Activated CD4-positive, alpha-beta T cell treated with anti-CD3 and anti-CD28 coated beads, Interleukin-2, amount 10 ng/mL, durations not matched to agents 24 days and 14 days (primary cell): ENCODE measurements at places on chromosomes 2 and 18. TPM values are rescaled to one million over a fixed set of nuclear protein-coding genes. Genes with fewer than 3 reads are reported as not detected.

FHOD3 gene
- not detected in 2 replicates for total RNA-seq

SH2D6 gene
- 0.69 and 0.96 TPM in 2 replicates for total RNA-seq

ARHGEF4 gene
- total RNA-seq = 0.07 and 0.31 TPM in 2 replicates

FAP gene
- total RNA-seq = not detected in 2 replicates

TMEM247 gene
- total RNA-seq = not detected in 2 replicates

TPO gene
- total RNA-seq = not detected in 2 replicates

TBC1D8 gene
- 1.3 and 1.4 TPM in 2 replicates for total RNA-seq

SATB2 gene
- total RNA-seq = 0.07 TPM in 1 of 2 replicates, not detected in the other

DOCK10 gene
- total RNA-seq = 137 and 138 TPM in 2 replicates

ATL2 gene
- total RNA-seq = 58.1 and 67.3 TPM in 2 replicates

CROCC2 gene
- not detected in 2 replicates for total RNA-seq

CCBE1 gene
- not detected in 2 replicates for total RNA-seq

EVX2 gene
- not detected in 2 replicates for total RNA-seq

DSG1 gene
- total RNA-seq = not detected in 2 replicates

LBX2 gene
- 0.36 and 0.40 TPM in 2 replicates for total RNA-seq

LOXHD1 gene
- not detected in 2 replicates for total RNA-seq

ELOA2 gene
- not detected in 2 replicates for total RNA-seq

CYTIP gene
- total RNA-seq = 320 and 321 TPM in 2 replicates

DCDC2C gene
- total RNA-seq = not detected in 2 replicates

TNFAIP6 gene
- not detected in 2 replicates for total RNA-seq

DLGAP1 gene
- 0.99 and 1.5 TPM in 2 replicates for total RNA-seq

UBE2F gene
- 115 and 124 TPM in 2 replicates for total RNA-seq

CIB4 gene
- not detected in 2 replicates for total RNA-seq

RNU2-63P gene
- total RNA-seq = 34.0 and 34.9 TPM in 2 replicates

HRH4 gene
- total RNA-seq = 0.79 and 1.6 TPM in 2 replicates

NGEF gene
- total RNA-seq = 1.2 and 1.3 TPM in 2 replicates

OTOS gene
- total RNA-seq = not detected in 2 replicates

ADRA2B gene
- 0.21 TPM in 2 replicates for total RNA-seq

SDC1 gene
- 0.63 and 1.1 TPM in 2 replicates for total RNA-seq

TP53I3 gene
- 1.2 and 2.0 TPM in 2 replicates for total RNA-seq

SCYGR4 gene
- total RNA-seq = not detected in 2 replicates

UGT1A10 gene
- total RNA-seq = not detected in 2 replicates

CD8B2 gene
- total RNA-seq = 0.09 and 0.12 TPM in 2 replicates

CBLN2 gene
- not detected in 2 replicates for total RNA-seq

EVA1A gene
- not detected in 2 replicates for total RNA-seq

AKAIN1 gene
- not detected in 2 replicates for total RNA-seq

GKN2 gene
- total RNA-seq = not detected in 2 replicates

ALPG gene
- not detected in 2 replicates for total RNA-seq

TSGA10 gene
- total RNA-seq = 3.2 and 3.7 TPM in 2 replicates

REG3G gene
- not detected in 2 replicates for total RNA-seq

PJVK gene
- total RNA-seq = 2.0 and 2.3 TPM in 2 replicates

HOXD4 gene
- not detected in 2 replicates for total RNA-seq

ACMSD gene
- total RNA-seq = not detected in 2 replicates

CACNB4 gene
- total RNA-seq = 0.19 and 0.31 TPM in 2 replicates

MAB21L4 gene
- total RNA-seq = not detected in 2 replicates

GRHL1 gene
- total RNA-seq = 1.2 and 2.1 TPM in 2 replicates

BMP10 gene
- total RNA-seq = not detected in 2 replicates

NPHP1 gene
- total RNA-seq = 0.21 and 0.44 TPM in 2 replicates
